Umbilical cord (tissue), 2 donors: ENCODE measurements at places on chromosomes 7 and 10.

- no peak for DNase-seq
Measured at GRCh38 chr10:549391-549790, 140.1 kb downstream of the DIP2C start.

- DNase-seq, result no peak
Measured at GRCh38 chr10:5828725-5829124, 15.5 kb upstream of the GDI2 start.

GRCh38 chr10:36634916-36635315 is 490.5 kb upstream of the ANKRD30A start:
- no peak for DNase-seq

GRCh38 chr7:137296576-137296975 is 47.0 kb downstream of the PTN start:
- DNase-seq, result no peak

DNA sequence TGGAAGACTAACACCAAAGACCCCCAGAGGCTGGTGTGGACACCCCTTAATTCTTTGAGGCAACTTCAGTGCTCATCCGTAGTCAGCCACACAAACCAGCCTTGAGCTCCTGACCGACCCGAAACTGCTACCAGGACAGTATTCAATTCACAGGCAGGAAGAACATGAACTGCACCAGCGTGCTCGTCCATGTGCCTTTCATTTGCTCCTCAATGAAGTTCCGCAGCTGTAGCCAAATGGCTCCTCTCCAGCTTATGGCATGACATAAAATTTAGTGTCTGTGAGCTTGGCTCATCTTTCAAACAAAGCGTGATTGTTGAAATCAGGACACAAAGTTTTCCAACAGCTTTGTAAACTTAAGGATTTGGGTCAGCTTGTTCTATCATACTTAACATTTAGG is 144.1 kb upstream of the FAM171A1 start:
- DNase-seq, result no peak

DNA sequence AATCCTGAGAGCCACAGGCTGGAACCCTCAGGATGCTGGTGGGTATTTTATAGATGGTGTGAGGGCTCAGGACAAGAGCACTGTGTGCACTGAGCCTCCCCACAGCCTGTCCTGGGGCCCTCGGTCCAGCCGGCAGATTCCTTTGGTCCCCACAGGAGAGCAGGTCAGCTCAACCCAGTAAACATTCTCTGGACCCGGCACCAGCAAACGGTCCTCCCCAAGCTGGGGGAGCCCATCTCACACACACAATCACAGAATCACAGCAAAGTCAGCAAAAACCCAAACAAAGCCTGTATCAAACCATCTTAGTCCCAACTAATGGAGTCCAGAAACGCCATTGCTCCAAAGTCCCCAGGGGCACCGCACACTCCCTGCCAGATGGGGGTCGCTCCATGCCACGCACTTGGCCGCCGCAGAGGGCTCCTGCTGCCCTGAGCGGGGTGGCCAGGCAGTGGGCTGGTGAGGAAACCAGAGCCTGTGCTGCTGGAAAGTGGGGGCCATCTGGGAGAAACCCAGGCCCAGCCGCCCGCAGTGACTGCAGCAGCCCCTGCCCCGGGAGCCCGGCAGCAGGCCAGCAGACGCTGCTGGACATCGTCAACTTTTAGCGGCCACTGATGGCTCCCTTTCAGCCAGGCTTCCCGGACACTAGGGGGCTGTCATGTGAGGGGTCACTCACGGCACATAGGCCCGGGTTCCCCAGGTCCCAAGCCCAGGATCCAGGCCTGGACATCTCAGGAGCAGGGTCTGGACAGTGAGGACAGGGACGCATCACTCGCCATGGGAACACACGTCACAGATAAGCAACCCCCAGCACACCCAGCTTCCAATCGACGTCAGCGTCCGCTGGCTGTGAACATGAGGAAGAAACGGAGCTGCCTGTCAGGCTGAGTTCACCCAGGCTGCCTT is 52.6 kb downstream of the DPYSL4 start:
- DNase-seq, result no peak

- no peak for DNase-seq
Measured at GRCh38 chr10:4825456-4825867, 545 bp upstream of the AKR1E2 start.

GRCh38 chr7:139058943-139059342 is 23.1 kb upstream of the ZC3HAV1L start:
- peak; percentile 10 for DNase-seq

- no peak for DNase-seq
Measured at GRCh38 chr10:53744746-53745145, 972.2 kb upstream of the MBL2 start.

GRCh38 chr7:390761-391410 is 100.9 kb downstream of the FOXL3 start:
- no peak for DNase-seq

DNA sequence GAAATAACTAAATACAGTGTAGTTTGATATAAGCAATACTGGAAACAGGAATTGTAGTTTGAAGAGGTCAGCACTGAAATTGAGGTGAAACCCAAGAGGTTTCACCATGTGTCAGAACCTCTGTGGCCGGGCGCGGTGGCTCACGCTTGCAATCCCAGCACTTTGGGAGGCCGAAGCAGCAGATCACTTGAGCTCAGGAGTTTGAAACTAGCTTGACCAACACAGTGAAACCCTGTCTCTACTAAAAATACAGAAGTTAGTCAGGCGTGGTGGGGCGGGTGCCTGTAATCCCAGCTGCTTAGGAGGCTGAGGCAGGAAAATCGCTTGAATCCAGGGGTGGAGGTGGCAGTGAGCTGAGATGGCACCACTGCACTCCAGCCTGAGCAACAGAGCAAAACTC is 13.7 kb downstream of the AHCYL2 start:
- no peak for DNase-seq

DNA sequence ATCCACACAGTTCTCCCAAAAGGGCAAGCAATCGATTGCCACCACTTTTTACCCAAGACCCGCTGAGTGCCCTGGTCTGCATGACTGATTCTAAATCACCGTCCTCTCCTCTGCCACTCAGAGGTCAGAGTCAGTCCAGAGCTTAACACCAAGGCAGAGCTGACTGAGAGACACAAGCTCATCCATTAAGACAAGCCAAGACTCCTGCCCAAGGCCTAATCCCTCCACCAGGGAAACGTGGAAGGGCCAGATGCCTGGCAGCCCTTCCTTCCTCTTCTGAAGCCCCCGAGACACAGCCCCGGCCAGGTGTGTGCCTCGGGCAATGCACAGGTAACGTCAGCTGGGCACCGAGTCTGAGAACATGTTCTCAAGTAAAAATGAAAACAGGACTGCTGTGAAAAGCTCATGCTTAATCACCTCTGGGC is 51.7 kb downstream of the DIP2C start:
- DNase-seq, result no peak
